ENCODE measurements at places on chromosomes 2 and 18.

- DNase-seq: peak; percentile 82
These were observed at the start of gene MSH6 for GRCh38 chr2:47782671-47783485. TSS of gene MSH6 (plus strand) at chr2:47783145. CDS start at chr2:47783234, 89 bp downstream.

DNA sequence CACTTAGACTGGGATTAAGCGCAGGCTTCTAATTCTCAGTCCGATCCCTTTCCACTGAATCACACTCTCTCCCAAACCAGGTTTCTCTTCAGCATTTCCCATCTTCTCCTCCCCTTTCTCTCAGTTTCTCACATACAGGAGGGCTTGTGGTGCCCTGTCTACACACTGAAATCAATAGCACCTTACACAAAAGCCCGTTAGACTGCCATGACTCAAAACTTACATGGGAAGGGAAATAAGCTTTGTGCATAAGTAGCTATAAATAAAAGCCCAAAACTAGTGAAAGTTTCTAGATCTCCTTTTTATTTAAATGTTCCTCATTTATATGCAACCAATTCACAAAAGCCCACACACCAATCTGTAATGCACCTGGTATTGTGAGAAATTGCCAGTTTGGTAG is 318.4 kb downstream of the TXNL1 start:
- no peak for DNase-seq

GRCh38 chr2:127621981-127622431 is 23.9 kb upstream of the GPR17 start:
- no peak for DNase-seq

- no peak for DNase-seq
These were observed 27.9 kb downstream of the ITGAV start for GRCh38 chr2:186617771-186618170.

GRCh38 chr2:43319541-43319940 is 93.1 kb upstream of the ZFP36L2 start:
- no peak for DNase-seq

DNA sequence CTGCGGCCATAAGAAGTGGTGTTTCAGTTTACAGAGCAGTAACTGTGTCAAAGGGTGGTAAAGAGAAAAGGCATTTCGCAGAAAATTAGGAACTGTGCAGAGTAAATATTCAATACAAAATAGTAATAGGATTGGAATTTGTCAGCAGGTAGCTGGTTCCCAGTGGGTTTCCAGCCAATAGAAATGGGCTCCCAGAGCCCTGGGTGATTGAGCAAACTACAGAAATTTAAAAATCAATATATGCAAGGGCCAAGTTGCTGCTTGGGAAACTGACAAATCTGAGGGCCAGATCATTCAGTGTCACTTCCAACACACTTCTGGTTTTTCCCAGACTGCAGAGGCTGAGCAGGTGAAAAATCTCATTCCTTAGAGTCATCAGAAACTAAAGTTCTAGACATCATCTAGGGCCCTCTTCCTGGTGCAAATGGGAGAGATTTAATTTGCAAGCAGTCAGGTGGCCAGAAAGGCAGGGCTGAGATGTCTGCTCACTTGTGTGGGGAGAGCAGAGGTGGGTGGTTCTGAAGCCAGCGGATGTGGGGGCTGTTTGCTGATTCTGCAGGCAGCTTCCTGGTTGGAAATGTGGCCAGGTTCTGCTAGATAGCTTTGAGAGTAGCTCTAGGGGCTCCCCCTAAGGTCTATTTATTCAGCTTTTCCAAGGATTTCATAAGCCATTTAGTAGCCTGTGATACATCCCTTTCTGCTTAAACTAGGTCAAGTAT is 182.4 kb downstream of the NCK2 start:
- DNase-seq: peak; percentile 57

- no peak for DNase-seq
These were observed 18.0 kb downstream of the TWIST2 start for GRCh38 chr2:238865744-238866355.

GRCh38 chr18:25704494-25704893 is 352.5 kb upstream of the ZNF521 start:
- no peak for DNase-seq

GRCh38 chr2:63627866-63628265 is 39.1 kb downstream of the MDH1 start:
- no peak for DNase-seq

DNA sequence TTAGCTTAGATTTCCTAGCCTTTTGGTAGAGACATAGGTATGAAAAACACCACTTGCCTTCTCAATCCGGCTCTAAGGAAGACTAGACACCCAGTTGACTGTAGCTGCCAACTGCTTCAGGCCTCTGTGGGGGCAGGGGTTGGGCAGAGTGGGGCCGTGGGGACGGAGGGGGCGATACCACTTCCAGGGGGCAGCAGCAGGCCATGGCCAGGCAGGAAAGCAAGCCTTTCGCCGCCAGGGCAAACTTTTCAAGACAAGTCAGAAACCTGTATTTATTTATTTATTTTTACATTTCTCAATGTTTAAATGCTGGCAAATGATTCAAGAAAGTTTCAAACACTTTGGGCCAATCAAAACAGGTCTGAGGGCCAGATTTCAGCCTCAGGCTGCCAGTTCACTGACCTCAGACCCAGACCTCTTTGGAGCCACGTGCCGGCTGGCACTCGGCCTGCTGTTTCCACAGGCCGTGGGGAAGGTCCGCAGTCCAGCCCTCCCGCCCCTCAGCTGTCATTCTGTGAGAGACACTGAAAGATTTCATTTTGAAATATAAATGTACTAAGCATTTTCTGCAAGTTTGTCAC is 63.8 kb downstream of the MEX3C start:
- no peak for DNase-seq

DNA sequence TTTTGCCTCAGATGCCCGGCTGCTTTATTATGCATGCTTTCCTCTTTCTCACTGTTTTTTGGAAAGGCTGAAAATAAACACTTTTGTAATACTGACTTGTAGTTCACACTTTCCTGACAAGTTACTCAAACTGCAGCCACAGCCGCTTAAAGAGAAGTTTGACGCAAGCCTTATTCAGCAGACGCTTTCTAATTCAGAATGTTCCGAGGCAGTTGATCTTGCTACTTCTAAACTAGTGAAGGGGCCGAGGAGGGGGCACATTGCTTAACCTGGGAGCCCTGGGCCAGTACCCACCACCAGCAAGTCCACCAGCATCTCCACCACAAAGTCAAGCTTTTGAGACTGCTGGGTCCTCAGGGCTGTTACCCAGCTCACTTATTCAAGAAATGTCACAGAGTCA is 71.8 kb upstream of the SPRED2 start:
- DNase-seq: no peak

- no peak for DNase-seq
These were observed 109.9 kb downstream of the ARL4C start for GRCh38 chr2:234386971-234387370.

GRCh38 chr2:127612111-127612822 is 33.7 kb upstream of the GPR17 start:
- no peak for DNase-seq

DNA sequence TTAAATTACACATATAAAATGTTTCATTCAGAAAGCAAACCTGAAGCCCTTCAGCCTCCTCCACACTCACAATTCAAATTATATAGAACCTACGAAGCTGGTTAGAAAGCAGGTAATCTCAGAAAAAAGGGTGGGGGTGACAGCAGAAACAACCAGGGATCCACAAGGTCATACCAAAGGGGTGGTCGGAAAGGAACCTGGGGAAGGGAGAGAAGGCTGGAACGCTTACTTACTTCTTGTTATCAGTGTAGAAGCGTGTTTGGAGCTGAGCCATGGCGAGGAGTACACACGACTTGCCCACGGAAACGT is 316 bp downstream of the WDR12 start:
- no peak for DNase-seq

DNA sequence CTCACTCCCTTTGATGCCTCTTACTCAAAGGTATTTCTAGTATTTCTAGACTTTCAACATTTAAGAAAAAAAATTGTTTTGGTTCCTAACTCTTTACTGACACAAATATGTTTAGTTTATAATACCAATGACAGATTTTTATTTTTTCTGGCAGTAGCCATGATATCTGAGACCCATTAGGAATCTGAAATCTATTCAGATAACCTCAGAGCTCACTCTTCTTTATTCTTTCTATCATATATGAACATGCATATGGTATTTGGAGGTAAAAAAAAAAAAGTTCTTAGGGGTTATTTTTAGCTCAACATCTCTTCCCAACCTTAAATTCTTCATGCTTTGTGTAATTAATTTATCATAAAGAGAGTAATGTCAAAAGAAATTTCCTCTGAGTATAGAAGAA is 465.5 kb downstream of the CDH2 start:
- DNase-seq: no peak

- no peak for DNase-seq
These were observed 5.0 kb upstream of the MRPL19 start for GRCh38 chr2:75641587-75641986.

GRCh38 chr2:63778391-63778790 is 63.3 kb upstream of the UGP2 start:
- no peak for DNase-seq

GRCh38 chr2:116491292-116491691 is 1323.2 kb upstream of the DDX18 start:
- no peak for DNase-seq

GRCh38 chr18:51621864-51622160 is 424.3 kb upstream of the MEX3C start:
- DNase-seq: no peak

- no peak for DNase-seq
These were observed 23.5 kb downstream of the WNT10A start for GRCh38 chr2:218904176-218904575.

- DNase-seq: no peak
These were observed 379.1 kb upstream of the ATP5MC3 start for GRCh38 chr2:175560521-175561169.

DNA sequence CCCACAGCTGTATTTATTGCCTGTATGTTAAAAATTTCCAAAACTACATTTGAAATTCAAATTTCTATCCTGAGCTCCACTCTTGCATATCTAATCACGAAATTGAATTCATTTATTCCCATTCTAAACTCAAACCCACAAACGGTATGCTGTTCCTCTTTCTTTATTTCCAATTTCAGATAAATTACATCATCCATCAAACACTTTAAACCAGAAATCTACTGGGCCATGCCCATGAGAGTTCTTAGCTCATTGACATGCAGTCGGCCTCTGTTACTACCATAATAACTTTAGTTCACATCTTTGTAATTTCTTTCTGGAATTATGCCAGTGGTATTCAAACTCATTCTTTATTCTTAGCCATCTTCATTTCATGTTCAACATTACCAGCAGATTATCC is 100.3 kb downstream of the COL3A1 start:
- no peak for DNase-seq

DNA sequence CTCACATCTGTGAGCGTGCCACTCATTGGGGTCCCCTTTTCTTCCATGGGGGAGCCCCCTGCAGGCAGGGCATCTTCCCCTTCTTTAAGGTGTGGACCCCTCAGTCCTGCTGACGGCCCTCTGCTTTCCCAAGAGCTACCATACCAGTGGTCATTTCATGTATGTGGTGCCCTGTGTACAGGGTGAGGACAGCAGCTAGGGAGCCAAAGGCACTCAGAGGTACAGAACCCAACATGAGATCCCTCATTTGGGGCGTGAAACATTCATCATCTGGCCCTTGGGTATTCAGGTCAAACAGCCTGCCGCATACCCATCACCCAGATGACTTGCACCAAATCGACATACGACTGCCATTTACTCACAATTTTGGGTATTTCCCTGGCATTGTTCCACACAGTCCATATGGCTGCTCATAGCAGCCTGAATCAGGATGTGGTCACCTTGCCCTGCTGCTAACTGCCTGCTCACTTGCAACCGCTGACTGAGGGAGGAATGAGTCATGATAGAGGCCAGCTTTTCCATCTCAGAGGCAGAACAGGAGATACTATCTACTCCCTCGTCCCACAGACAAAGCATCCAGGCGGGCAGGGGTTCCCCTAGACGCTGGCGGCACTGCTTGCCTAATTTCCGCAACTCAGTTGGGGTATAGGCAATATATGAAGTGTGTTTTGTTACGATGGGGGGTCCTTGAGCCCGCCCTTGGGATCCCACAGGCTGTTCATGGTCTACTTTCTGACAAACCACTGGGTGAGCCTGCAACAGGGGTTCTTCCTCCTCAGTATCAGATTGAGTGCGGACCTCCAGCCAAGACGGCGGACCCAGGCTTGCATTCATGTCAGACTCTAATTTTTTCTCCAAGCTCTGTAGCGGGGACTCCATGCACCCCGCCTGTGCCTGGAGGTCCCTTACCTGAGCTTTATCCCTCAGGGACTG is 228.6 kb downstream of the SATB2 start:
- DNase-seq: no peak

- no peak for DNase-seq
These were observed 166.8 kb downstream of the TGIF1 start for GRCh38 chr18:3616744-3617143.

- no peak for DNase-seq
These were observed 44.5 kb downstream of the SUMO1 start for GRCh38 chr2:202193881-202194353.

GRCh38 chr2:19059076-19059475 is 299.3 kb downstream of the OSR1 start:
- no peak for DNase-seq

GRCh38 chr2:226873051-226873620 is 37.3 kb downstream of the RHBDD1 start:
- DNase-seq: no peak

DNA sequence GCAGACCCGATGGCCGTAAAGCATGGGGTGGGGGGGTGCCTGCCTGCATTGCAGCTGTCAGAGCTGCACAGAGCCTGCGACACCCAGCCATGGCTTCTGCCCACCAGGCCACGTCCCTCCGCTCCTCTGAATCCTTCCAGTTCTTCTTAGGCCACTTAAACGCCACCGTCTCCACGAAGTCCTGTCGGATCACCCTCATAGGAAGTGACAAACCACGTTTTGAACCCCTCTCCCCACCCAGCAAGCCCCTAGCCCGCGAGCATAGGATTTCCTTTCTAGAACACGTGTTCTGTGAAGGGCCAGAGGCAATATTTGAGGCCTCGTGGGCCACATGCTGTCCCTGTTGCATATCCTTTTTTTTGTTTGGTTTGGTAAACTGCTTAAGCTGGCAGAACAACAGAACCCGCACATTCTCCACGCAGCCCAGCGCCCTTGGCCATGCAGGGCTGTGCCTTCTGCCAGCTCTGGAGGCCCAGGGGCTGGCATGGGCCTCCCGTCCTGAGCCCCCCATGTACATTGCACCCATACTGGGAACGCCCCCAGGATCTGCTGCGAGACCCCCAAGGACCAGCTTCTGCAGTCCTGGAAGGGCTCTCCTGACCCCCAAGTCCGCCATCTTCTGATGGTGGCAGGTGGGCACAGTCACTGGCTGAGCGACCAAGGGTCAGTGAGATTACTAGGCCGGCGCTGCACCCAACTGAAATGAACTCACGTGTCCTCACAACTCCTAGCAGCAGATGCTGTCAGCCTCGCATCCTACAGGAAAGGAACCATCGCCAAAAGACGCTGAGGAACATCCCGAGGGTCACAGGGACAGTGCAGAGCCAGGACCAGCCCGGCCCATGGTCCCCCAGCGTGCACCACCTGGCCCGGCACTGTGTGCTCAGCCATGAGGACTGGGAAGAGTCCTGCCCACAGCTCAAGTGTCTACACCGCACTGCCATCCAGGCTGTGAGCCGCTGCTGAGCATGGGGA is 35.1 kb downstream of the ADI1 start:
- no peak for DNase-seq

Data from activated gamma-delta T cell treated with Interleukin-2 at 50 U/mL for 16 hours (primary cell).